Renal cortical epithelial cell (primary cell): ENCODE measurements at places on chromosomes 7 and 10. TPM values are rescaled to one million over a fixed set of nuclear protein-coding genes. Genes with fewer than 3 reads are reported as not detected.
A peak's percentile ranks its signal among the peaks of the same experiment; 100 is the strongest.

- peak; percentile 31 for DNase-seq
Measured at GRCh38 chr7:84614821-84615501, 420.4 kb upstream of the SEMA3A start.

- no peak for DNase-seq
Measured at GRCh38 chr7:108409146-108409545, 47.1 kb downstream of the NRCAM start.

DNA sequence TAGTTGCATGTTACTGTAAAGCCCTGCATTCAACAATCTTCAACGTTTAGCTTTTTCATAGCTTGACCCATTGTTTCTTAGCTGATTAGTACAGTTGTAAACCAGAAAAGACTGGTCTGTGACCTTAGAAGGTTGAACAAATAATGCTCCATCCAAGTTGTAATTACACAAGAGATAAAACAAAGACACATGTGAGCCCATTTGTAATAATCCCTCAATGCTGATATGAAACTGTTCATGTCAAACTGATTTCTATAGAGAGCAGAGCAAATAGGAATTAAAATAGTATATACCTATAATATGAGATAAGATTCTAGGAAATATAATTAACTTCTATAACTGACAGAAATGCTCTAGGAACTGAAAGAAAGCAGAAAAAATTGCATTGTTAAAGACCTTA lies 94.7 kb upstream of the SLC25A13 start:
- DNase-seq: no peak

- peak; percentile 55 for DNase-seq
Measured at GRCh38 chr7:29102558-29103151, 43.7 kb downstream of the CPVL start.

- DNase-seq: no peak
Measured at GRCh38 chr7:154874409-154875113, 128.4 kb downstream of the PAXIP1 start.

DNA sequence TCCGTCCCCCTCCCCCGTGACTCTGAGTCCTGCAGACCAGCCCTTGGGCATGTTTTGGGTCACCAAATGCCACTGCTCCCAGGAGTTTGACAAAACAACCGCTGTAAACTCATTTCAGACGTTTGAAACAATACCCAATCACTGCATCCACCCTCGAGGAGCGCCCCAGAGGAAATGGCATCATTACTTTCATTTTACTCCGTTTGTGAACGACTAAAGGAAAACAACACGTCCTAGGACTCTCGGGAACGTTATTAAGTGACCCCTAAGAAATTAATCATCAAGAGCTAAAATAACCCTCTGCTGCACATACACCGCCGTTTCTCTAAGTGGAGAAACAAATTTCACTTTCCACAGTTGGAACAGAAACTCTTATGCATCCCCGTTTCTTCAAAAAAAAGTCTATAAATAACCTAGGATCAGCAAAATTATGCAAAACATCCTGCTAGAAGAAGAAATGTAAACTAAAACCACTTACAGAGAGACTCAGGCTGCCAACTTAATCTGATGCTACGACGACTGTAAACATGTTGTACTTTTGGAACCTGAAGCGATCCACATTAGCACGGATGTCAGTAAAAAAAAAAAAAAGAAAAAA lies 109.9 kb upstream of the EFCAB10 start:
- DNase-seq: peak; percentile 36

GRCh38 chr7:91165006-91165845 lies 99.0 kb upstream of the FZD1 start:
- DNase-seq: peak; percentile 92

DNA sequence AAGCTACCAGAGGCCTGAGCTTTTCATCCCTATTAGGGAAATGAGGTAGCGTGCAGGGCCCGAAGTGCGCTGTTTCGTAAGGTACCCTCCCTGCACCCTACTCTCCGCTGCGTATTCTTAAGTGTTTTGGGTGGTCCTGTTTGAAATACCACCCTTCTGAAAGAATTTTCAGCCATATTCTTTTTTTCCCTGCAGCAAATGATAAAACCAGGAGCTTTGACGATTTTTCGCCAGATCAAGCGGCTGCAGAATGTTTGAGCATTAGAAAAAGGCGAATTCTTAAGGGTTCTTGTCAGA lies 1.2 kb downstream of the RSBN1L start:
- no peak for DNase-seq

- peak; percentile 71 for DNase-seq
Measured at GRCh38 chr10:70274643-70275042, 9.2 kb downstream of the NPFFR1 start.

GRCh38 chr10:101071267-101071884 lies 9.6 kb downstream of the KAZALD1 start:
- DNase-seq: no peak

GRCh38 chr7:86818903-86819302 lies 175.2 kb downstream of the GRM3 start:
- DNase-seq: no peak

GRCh38 chr7:32037650-32038198 lies 32.5 kb downstream of the PDE1C start:
- DNase-seq: no peak

DNA sequence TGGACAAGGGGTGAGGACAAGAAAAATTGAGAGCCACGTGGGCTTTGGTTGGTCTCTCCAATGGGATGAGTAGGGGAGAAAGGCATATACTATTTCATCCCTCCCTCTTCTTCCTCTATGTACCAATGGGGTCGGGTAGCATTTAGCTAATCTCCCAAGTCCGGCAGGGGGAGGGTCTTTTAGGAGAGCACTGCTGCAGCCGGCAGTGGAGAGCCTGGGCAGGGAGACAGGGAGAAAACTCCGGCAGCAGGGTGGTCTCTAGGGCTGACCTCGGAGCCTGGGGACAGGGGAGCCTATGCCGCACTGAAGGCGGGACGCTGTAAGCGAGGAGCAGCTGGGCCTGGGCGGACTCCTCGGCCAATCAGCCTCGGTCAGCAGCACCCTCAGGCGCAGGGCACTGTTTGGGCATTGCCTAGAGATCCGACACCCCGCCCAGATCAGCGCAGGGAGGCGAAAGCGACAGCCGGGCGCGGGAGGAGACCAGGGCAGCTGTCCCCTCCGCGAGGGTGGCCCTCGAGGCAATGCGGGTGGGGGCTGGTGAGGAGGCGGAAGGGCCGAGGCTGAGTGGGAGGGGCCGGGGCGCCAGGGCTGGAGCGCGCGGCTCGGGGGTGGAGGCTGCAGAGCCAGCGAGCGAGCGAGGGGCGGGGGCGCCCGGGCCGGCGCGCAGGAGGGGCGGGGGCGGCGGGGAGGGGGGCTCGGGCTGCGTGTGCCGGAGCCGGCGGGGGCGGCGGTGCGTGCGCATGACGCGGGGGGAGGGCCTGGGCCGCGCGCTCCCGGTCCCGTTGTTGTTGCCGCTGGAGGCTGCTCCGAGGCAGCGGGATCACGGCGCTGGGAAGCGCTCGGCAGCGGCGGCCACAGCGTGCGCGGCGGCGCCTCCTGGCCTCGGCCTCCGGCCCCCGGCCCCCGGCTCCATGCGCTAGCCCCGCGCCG lies at the start of gene AGAP3:
TSS of gene AGAP3 (plus strand) at position 785 of the 930 bp plus-strand sequence. CDS start 267 bp downstream, outside the sequence.
- DNase-seq: no peak

DNA sequence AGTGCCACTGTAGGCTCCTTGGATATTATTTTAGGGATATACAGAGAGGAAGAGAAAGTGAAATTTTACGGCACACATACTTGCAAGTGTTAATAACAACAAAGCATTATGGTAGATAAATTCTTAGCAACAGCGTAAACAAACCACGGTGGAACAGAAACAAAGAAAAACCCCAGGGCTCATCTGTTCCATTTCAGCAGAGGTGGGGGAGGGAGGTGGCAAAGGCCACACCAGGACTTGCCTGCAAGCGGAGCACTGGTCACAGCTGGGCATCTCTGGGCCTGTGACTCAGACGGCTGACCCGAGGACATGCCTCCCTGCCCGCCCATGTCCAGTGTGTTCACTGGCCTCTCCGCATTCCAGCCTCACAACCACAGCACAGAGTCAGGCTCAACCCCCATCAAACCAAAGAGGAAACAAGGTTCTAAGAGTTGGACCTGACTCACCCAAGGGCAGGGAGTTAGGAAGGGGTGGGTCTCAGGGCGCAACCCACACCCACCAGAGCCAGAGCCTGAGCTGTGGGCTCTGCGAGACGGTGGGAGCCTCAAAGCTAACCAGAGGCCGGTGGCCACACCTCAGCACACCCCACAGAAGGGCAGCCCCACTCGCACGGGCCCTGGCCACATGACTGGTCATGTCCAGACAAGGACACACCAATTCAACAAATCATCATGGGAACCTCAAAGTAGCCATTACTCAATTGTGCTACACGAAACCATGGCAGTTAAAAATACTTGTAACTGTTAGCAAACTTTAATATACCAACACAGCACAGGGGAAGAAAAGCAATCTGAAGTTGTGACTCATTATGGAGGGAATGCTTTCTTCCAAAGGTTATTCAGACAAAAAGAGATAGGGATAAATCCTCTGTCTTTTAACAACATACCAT lies 10.7 kb downstream of the ESYT2 start:
- DNase-seq: peak; percentile 100

- no peak for DNase-seq
Measured at GRCh38 chr7:71718563-71718962, 586.6 kb downstream of the GALNT17 start.

DNA sequence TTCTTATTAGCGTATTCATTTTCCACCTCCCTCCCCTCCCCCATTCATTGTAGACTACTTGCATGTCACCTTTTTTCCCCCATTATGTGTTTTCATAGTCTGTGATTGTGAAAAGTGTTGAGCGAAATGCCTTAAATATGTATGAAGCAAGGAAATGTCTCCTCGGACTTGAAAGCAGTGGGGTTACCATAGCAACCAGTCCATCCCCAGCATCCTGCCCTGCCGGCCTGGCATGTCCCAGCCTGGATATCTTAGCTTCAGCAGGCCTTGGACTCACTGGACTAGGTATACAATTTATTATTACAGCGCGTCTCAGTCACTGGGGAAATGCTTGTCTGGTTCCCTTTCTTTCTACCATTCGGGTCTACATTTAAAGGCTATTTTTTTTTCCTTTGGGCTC lies 283.6 kb downstream of the BICC1 start:
- DNase-seq: no peak

DNA sequence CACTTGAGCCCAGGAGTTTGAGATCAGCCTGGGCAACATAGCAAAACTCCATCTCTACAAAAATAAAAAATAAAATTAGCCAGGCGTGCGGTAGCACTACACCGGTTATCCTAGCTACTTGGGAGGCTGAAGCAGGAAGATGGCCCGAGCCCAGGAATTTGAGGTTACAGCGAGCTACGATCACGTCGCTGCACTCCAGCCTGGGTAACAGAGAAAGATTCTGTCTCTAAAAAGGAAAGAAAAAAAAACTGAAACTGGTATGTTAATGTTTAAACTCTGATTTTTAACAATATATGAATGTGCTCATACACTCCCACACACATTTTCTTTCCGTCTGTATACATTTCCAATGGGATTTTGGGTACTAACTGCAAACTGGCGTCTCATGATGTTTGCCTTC lies 140.6 kb upstream of the KMT2E start:
- DNase-seq: no peak

GRCh38 chr7:111172564-111173257 lies 81.8 kb downstream of the LRRN3 start:
- DNase-seq: no peak

GRCh38 chr10:12510501-12510941 lies 161.2 kb downstream of the CAMK1D start:
- DNase-seq: peak; percentile 33

DNA sequence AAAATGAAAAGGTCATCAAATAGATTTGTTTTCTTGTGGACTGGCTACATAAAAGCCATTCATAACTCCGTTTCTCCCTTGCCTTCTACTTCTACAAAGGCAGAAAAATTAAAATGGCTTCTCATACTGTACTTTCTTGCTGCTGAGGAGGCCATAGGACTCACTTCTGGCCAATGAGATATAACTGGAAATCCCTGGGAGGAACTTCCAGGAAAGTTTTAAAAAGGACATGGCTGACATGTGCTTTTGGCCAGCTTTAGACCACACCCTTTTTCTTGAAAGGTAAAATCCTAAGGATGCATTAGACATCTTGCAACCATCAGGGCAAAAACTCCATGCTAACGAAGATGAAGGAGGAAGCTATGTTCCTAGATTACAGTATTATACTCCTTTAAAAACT lies 58.5 kb downstream of the PDZD8 start:
- DNase-seq: no peak

GRCh38 chr10:3538656-3539531 lies 246.1 kb downstream of the KLF6 start:
- DNase-seq: peak; percentile 99

DNA sequence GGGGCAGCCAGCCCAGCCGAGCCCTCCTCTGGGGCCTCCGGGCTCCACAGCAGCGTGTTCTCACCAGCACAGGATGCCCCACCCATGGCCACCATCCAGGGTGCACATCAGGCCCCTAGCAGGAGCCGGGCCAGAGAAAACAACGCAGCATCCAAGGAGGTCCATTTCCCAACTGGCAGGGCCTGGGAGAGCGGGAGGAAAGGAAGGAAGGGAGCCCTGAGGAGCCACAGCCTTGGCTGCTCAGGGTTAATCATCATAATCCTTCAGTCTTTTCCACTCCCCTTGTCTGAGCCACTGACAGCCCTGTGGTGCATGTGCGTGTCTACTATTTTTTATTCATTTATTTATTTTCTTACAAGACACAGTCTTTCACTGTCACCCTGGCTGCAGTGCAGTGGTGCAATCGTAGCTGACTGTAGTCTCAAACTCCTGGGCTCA lies 3.6 kb downstream of the PLAC9 start:
- DNase-seq: no peak

The TAS2R5 gene
- total RNA-seq: 0.69 and 1.8 TPM in 2 replicates

The ACSL5 gene
- total RNA-seq: 5.8 and 11.8 TPM in 2 replicates

The FFAR4 gene
- total RNA-seq: not detected in 2 replicates

The CCT6A gene
- 184 and 264 TPM in 2 replicates for total RNA-seq

The SEMA3C gene
- 173 and 349 TPM in 2 replicates for total RNA-seq

The MACROH2A2 gene
- 21.4 and 28.0 TPM in 2 replicates for total RNA-seq
